RPMI7951 (cell line): ENCODE measurements at places on chromosomes 2 and 18. TPM values are rescaled to one million over a fixed set of nuclear protein-coding genes. Genes with fewer than 3 reads are reported as not detected.

Gene HOXD4
- total RNA-seq, result 7.2 and 9.6 TPM in 2 replicates

Gene CNGA3
- not detected in 2 replicates for total RNA-seq

Gene LIMS3
- total RNA-seq, result 3.0 and 3.1 TPM in 2 replicates

Gene MEX3C
- total RNA-seq, result 36.5 and 38.1 TPM in 2 replicates

Gene NAT8
- not detected in 2 replicates for total RNA-seq

Gene AMER3
- total RNA-seq, result not detected in 2 replicates

Gene ERICH2
- 0.29 TPM in 1 of 2 replicates, not detected in the other for total RNA-seq

Gene MAP2
- total RNA-seq, result 4.9 and 6.7 TPM in 2 replicates

Gene POTEC
- not detected in 2 replicates for total RNA-seq

Gene SLC40A1
- total RNA-seq, result under 0.01 TPM in 1 of 2 replicates, not detected in the other

Gene DUSP2
- 0.49 and 0.84 TPM in 2 replicates for total RNA-seq

Gene SLC23A3
- 0.59 TPM in 1 of 2 replicates, not detected in the other for total RNA-seq

Gene MXD1
- total RNA-seq, result 3.7 and 4.3 TPM in 2 replicates

Gene UGT1A5
- total RNA-seq, result not detected in 2 replicates

Gene LAMA3
- 0.49 and 2.9 TPM in 2 replicates for total RNA-seq

Gene MATN3
- total RNA-seq, result 5.3 and 6.0 TPM in 2 replicates

Gene DTYMK
- 155 and 173 TPM in 2 replicates for total RNA-seq
